Pulmonary artery endothelial cell (primary cell): ENCODE measurements at places on chromosomes 1 and 21. TPM values are rescaled to one million over a fixed set of nuclear protein-coding genes. Genes with fewer than 3 reads are reported as not detected.

MATN1 gene
- total RNA-seq = not detected in 2 replicates

DNA sequence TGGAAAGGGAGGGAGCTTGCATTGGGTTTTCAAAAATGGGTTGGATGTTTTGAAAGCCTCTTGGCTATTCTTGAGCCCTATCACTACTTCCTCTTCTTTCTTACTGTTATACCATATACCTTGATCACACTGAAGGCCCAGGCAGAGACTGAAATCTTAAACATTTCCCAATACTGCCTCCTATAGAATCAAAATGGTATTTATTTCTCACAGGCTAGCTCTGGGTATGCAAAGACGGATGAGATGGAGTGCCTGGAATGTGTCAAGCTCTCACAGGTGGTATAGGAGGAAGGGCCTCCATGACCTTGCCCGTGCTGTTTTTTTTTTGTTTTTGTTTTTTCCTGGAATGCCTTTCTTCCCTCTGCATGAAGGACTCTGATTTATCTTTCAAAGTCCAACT is 268.4 kb upstream of the USP24 start:
- DNase-seq = no peak

DNA sequence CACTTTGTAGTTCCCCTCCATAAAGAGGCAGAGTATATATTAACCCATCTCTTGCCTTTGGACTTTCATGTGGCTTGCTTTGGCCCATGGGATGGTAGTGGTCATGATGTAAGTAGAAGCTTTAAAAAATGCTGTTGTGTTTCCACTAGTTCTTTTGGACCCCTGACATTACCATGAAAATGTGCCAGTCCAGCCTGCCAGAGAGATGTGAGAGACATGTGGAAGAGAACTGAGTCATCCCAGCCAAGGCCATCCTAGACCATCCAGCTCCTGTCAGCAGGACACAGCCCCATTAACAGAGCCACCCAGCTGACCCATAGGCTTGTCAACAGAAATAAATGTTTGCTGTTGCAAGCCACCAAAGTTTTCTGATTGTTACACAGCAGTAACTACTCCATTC is 3.9 kb upstream of the CD101 start:
- DNase-seq = no peak

GRCh38 chr1:217721692-217722091 is 90.5 kb downstream of the SPATA17 start:
- DNase-seq = no peak

NPHS2 gene
- total RNA-seq = not detected in 2 replicates

DNA sequence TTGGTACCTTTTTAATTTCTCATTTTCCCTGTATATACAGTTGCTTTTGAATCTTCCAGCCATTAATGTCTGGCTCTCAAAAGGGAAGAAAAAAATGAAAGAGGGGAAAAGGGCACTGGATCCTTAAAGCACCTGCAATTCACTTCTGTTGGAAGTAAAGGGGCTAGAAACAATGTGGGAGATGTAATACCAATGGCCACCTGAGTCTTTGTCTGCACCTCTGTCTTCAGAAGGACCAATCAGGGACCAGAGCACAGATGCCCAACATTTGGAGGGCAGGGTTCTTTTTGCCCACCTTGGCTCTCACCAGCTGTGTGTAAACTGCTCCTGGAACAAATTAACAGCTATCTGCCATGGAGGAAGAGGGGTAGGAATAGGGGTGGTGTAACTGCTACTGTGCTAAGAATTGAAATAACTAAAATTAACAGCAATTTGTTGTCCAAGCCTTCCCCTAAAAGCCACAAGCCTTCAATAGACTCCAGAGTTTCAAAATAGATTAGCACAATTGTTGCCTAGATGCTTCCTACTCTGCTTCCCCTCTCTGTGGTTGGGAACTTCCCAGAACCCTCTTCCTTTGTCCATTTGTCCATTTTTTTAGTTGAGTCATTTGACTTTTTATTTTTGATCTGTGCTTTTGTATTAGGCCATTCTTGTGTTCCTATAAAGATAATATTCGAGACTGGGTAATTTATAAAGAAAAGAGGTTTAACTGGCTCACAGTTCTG is 11.5 kb upstream of the LRRC8B start:
- DNase-seq = no peak

PLPPR4 gene
- not detected in 2 replicates for total RNA-seq

GRCh38 chr1:168234846-168235547 is 9.2 kb downstream of the SFT2D2 start:
- DNase-seq = no peak

GRCh38 chr1:6421266-6421665 is 1.5 kb upstream of the HES2 start:
- DNase-seq = no peak
